Uterus (tissue), 4 donors: ENCODE measurements at places on chromosomes 3 and 15. TPM values are rescaled to one million over a fixed set of nuclear protein-coding genes. Genes with fewer than 3 reads are reported as not detected.

The CIDEC gene
- total RNA-seq = not detected

DNA sequence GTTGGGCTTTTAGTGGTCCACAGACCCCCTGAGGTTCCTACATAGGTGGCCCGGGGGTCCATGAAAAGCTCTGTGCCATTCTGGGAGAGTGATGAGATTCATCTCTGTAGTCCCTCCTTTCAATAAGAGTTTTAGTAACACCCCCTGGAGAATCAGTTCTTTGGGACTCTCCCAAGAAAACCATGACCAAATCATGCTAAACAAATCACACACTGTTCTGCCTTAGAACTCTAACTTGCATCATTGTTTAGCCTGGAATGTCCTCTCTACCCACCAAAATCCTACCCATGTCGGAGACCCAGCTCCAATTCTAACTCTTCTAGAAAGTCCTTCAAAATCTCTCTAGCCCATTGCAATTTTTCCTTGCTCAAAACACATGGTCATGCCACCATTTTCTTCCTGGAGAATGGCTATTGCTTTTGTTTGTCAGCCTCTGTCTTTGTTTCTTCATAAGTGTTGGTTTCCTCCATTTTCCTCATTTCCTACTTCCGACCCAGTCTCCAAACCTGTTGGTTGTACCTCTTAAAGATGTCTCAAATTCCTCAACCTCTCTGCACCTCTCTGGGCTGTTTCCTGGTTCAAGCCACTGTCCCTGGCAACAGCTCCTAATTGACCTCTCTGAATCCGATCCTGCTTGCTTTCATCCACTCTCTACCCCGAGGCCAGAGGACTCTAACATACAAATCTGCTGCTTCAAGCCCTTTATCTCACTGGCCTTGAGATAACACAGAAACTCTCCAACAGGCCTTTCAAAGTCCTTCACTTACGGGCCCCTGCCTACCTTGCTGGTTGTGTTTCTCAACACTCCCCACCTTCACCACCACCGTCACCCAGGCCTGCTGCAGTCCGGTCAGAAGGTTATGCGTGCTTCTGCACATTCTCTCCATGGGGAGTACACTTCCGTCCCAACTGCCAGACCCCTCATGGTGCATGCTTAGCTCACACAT lies 23.7 kb downstream of the CYP19A1 start:
- no peak for DNase-seq

DNA sequence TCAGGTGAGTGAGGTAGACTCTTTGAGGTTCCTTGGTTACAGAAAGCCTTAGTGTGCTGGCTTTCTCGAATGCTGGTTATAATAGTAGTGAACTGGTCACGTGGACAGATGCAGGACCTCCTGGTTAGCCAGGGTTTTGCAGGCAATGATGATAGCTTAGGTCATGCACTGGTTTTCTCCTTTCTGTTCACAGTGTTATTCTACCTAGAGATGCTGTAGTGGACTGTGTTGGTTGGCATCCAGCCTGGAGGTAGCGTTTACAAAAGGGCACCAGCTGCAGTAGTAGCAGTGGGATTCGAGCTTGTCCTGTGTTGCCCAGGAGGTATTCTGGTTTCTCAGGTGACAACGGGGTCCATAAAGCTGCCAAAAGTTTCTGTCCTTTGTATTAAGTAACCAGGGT lies 27.0 kb downstream of the PCCB start:
- no peak for DNase-seq

DNA sequence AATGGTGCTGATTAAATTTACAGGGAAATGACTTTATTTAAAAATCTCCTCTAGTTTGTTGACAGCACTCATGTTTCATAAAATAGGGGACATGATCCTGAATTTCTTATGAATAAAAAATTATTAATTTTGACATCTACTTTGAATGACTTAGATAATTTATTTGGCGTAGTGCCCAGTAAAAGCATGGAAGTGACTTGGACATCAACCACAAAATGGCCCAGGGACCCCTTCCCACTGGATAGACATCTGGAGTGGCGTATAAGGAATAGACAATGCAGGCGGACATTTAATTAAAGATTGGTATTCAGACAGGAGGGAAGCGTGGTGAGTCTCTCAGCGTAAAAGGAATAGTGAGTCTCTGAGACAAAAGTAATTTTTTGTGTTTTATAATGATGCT lies 79.8 kb downstream of the ADAMTSL3 start:
- no peak for DNase-seq

GRCh38 chr3:114393367-114394072 lies 99.7 kb downstream of the TIGIT start:
- no peak for DNase-seq

- DNase-seq = no peak
Observed at GRCh38 chr3:60384341-60384740, 866.9 kb downstream of the FHIT start.

The ZNF80 gene
- not detected for total RNA-seq

GRCh38 chr3:86938416-86939105 lies 52.4 kb downstream of the VGLL3 start:
- no peak for DNase-seq

GRCh38 chr3:136577791-136578190 lies 174.4 kb downstream of the STAG1 start:
- DNase-seq = no peak

The SLC22A14 gene
- total RNA-seq = not detected

The SCAANT1 gene
- not detected for total RNA-seq

- no peak for DNase-seq
Observed at GRCh38 chr3:181770296-181770695, 58.6 kb downstream of the SOX2 start.

- DNase-seq = no peak
Observed at GRCh38 chr3:190491533-190492054, 22.3 kb upstream of the IL1RAP start.

DNA sequence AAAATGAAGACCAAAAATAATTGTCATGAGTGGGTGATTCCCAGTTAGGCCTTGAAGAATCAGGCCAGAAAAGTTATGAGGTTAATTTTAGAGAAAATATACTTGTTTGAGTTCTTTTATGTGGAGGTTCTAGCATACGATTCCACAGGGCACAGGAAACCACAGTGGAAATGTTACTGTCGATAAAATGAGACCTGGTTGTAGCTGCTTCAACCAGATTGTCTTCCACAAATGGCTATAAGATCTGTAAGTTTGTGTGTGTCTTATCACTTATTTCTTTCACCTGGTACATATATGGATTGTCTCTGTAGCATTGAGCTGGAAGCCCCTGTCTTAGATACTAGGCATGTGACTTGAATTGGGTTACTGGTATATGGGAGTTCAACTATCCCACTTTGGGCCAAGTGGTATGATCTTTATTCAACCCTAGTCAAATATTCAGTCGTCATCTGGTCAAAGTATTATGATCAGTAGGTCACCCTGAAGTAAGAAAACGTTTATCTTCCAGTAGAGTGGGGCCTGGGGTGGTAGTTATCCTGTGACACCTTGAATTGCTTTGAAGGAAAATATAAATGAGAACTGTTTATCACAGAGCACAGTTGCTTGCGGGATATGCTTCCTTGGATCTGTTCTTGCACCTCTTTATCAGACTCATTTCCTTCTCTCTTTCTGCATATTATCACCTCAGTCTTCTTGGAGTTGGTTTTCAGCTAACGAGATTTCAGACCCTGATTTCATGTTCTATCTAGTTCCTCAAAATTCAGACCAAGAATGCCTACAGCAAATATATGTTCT lies 21.5 kb upstream of the ZNF609 start:
- no peak for DNase-seq

- DNase-seq = no peak
Observed at GRCh38 chr3:48180531-48181253, 7.5 kb downstream of the CDC25A start.

The ZKSCAN7 gene
- total RNA-seq = 7.2 TPM

The CCDC50 gene
- total RNA-seq = 88.8 TPM

- DNase-seq = peak; percentile 65
Observed at GRCh38 chr3:23611737-23612295, 193.9 kb upstream of the UBE2E1 start.

DNA sequence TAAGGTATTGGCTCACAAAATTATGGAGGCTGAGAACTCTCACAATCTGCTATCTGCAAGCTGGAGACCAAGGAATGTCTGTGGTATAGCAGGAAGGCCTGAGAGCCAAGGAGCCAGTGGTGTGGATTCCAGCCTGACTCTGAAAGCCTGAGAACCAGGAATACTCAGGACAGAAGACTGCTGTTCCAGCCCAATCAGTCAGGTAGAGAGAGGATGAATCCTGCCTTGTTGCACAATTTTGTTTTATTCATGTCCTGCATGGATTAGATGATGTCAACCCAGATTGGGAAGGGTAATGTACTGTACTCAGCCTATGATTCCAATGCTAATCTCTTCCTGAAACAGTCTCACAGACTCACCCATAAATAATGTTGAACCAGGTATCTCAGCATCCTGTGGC lies 312.4 kb upstream of the KCNMB2 start:
- DNase-seq = no peak

DNA sequence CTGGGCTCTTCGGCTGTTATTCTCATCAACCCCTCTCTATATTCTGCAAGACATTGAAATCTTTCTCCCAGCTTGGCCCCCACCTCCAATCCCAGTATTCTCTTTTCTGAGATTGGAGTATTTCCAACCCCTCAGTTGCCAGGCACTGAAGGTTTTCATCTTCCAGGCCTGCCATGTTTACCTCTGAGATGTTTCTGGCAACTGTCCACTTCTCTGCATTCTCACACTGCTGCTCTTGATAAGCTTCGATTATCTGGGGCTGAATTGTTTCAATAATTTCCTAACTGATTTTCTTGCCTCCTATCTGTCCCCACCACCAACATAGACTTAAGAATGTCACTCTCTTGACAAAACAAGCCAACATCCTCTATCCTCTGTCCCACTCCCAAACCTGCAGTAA lies 1.4 kb upstream of the GPR156 start:
- DNase-seq = no peak

DNA sequence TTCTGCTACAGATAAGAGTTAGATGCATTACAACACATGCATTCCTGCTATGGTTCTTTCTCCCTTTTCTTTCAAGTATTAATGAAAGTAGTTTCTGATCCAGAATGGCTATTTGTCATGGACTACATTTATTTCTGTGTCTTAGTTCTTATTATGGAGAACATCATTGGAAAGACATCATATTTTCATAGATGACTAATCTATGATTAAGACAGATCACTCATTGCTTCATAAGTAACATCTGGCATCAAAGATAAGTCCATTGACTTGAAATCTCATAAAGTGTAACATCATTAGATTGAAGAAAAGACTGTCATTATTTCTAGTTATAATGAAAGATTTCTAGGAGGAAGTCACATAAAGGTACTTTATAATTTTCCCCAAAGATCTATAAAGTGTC lies 366.7 kb downstream of the NSUN3 start:
- DNase-seq = no peak

- DNase-seq = peak; percentile 56
Observed at GRCh38 chr15:82530606-82531379, 9.5 kb downstream of the RPS17 start.

The SUSD5 gene
- 2.6 TPM for total RNA-seq

DNA sequence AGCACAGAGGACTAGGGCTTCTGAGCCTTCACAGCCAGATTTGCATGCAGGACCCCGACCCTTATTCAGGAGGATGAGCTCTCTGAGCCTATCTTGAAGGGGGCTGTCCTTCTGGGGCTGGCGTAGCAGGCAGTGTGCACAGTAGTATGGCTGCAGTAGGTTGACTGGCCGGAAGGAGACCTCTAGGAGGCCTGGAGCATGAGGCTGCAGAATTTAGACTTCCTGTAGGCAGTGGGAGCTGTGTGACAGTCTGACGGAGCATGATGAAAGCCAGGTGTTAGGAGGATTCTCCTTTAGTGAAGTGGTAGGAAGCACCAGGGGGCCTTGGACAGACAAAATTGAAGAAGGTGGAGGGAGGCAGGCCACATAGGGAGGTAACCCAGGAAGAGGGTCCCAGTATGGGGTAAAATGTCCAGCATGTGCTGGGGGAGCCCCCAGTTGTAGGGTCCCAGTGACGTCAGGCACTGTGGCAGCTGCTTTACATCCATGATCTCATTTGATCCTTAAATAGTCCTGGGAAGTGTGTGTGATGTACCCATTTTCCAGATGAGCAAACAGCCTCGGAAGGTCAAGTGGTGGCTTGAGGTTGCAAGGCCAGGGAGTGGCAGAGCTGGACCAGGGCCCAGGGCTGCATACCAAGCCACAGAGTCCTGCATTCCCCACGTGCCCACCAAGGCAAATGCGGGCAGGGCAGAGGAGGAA lies 36.1 kb downstream of the SPSB4 start:
- no peak for DNase-seq

GRCh38 chr15:70494852-70495571 lies 268.3 kb downstream of the UACA start:
- DNase-seq = no peak

DNA sequence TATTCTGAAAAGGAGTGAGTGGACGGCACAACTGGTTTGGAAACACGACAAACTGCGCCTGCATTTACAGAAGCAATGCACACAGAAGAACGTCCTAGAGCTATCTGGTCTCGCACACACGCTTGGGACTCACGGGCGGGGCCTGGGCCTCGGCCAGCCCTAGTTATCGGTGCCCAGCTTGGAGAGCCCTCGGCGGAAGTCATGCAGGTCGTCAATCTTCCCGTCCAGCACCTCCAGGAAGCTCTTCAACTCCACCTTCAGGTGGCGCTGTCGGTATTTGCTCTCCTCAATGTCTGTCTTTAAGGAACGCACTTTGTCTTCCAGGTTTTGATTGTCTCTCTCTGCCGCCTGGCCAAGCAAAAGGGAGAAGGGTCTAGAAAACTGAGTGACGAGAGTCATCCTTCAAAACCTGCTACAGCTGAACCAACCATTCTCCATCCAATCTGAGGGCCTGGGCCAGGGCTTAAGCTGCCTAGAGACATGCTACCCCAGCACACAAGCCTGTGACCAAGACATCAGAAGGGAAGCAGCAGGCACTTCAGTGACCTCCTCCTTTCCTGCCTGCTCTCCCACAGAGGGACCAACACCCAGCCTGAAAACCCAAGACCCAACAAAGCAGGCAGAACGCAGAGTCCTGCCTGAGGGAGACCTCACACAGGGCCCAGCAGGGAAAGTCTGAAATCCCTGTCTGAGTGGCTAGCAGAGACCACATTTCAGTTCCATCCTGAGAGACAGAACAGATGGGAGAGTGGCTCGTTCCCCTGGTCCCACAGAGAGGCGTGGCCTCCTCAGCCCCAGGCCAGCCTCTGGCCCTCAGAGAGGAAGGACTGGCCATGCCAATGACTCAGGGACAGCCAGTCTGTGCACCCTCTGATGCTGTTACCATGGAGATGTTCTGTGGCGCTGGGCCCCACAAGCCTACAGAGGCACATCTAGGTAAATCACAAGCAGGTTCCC lies 40.4 kb downstream of the WHAMM start:
- peak; percentile 55 for DNase-seq

DNA sequence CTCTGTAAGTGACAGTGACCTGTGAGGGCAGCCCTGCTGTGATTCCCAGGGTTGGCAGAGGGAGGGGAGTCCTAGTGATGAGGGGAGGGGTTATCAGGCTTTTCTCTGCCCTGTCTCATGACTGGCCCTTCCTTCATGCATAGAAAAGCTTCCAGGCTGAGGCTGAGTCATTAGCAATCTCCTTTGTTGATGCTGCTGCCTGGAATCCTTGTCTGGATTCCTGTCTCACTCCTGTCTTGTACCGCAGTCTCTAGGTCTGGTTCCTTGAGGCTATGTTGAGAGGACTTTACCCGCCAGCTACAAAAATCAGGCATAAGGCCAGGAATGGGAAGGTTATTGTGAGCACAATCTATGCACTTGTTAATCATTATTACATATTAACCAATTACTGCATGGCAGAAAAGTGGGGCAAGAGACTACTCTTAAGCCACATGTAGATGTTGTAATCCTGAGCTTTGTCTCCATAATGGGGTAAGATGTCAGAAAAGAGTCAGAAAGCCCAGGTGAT lies 7.2 kb downstream of the KLHL6 start:
- no peak for DNase-seq
